EL (cell line): ENCODE measurements at places on chromosomes 3 and 15.

DNA sequence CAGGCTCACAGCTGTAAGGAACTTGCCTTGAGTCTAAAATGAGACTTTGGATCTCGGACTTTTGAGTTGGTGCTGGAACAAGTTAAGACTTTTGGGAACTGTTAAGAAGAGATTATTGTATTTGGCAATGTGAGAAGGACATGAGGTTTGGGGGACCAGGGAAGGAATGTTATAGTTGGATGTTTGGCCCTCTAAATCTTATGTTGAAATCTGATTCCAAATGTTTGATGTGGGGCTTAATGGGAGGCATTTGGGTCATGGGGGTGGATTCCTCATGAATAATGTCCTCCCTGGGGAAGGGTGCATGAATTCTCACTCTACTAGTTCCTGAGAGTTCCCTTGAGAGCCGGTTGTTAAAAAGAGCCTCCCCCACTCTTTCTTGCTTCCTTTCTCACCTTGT, 18.5 kb upstream of the CHCHD6 start:
- DNase-seq = no peak

GRCh38 chr3:178054471-178054870, 481.8 kb upstream of the KCNMB2 start:
- DNase-seq = no peak

DNA sequence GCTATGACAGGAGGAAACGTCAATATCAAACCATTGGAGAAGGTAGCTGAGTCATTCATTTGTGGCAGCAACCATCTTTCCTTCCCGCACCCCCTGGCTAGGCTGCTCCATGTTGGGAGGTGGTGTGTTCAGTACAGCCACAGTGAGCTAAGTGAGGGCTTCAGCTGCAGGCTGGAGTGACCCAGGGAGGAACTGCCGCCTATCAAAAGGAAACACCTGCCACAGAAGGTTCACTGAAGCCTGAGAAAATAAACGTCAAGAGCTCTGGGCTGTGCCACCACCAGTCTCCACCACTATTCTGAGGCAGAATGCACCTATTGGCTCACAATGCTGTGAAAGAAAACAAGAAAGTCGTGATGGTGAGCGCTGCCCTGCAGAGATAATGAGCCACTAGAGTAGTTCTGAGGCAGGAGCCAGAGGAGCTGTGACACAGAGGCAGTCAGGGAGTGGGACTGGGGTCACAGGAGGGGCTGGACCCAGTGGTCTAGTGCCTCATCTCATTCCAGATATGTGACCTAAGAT, 34.8 kb upstream of the CD47 start:
- no peak for DNase-seq

- no peak for DNase-seq
These were observed 31.0 kb downstream of the EPHB3 start for GRCh38 chr3:184592371-184593219.

GRCh38 chr15:58212909-58213526, 74.8 kb downstream of the AQP9 start:
- DNase-seq = peak; percentile 45

- DNase-seq = peak; percentile 81
These were observed 49.2 kb downstream of the RYK start for GRCh38 chr3:134201201-134202130.
